ENCODE measurements at places on chromosomes 7 and 10.

DNA sequence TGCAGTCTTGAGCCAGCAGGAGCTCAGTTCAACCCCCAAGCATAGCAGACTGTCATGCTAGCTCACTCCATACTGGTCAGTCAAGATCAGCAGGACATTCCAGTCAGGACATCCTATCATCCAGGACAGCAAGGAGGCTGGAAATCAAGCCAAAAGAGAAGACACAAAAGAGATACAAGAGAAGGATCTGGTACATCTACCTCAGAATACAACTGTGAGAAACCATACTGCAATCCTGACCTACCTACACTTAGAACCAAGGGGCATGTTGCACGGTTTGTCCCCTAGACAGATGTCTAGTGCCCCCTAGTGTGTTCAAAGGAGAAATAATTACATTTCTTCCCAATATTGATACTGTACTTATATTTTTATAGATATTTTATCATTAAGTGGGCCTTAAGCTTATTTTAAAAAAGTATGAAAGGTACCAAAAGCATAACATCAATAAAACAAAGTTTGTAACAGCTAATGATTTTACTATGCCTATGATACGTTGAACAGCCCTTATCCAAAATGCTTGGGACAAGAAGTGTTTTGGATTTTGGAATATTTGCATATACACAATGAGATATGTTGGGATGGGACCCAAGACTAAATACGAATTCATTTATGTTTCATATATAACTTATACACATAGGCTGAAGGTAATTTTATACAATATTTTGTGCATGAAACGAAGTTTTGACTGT is 26.7 kb downstream of the ERCC6 start:
- no peak for DNase-seq

- DNase-seq, result no peak
These were observed 6.0 kb upstream of the MNX1 start for GRCh38 chr7:157016352-157017041.

DNA sequence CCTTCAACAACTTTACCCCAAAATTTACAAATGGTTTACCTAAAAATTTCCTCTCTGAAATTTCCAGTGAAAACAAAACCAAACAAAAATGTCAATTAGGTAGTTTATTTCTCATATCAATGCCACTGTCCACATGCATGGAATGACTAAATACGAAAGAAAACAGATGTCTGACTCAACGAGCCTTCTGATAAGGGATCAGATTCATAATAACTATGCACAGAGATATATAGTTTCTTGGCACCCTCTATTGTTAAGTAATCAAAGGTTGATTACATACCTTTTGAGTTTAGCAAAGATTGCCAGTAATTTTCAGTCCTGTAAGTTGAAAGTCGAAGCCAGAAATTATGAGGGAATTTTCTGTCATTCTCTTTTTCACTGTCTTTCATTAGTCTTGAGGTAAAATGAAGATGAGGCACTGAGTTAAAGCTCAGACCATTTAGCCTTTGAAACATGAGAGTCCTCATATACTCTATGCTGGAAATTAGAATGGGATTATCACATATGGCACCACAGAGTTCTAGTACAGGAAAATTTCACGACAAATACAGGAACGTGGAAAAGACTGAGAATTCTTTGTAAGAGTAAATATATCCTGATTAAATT is 519.1 kb upstream of the ANKRD30A start:
- DNase-seq, result no peak

- no peak for DNase-seq
These were observed 66.7 kb downstream of the PTEN start for GRCh38 chr10:87930141-87930540.

DNA sequence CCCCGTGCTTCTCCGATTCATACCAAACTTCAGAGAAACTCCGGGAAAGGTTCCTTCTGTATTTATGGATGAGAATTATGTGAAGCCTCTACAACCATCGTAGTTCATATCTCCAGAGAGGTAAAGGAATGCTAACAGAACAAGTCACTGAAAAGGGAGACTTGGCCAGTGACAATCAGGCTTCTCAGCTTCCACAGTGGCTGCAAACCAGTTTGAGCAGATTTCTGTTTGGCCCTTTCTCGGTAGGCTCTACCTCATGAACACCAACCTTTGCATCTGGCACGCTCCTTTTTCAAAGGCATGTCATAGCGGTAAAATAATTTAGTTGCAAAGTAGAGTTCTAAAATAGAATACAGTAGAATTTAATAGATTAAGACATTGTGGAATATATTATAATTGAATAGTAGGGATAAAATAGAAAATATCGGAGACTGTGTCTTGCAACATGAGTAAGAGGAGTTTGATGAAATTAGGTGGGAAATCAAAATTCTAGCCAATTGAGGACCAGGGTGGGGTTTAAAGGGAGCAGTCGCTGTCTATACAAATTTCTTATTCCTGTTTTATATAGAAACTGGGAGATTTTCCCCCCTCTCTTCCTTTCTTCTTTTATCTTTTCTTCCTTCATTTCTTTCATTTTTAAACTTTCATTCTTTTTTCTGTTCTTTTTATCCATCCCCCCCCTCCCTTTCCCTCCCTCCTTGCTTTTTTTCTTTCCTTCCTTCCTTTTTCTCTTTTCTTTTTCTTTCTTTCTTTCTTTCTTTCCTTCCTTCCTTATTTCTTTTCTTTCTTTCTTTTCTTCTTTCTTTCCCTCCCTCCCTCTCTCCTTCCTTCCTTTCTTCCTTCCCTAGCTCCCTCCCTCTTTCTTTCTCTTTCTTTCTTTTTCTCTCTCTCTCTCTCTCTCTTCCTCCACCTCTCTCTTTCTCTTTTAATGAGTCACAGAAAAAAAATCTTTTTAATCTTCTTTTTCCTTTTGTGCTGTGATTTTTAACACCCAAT is 161.5 kb upstream of the KLF6 start:
- DNase-seq, result no peak

- no peak for DNase-seq
These were observed 85.5 kb downstream of the SLC25A13 start for GRCh38 chr7:96236198-96237039.

DNA sequence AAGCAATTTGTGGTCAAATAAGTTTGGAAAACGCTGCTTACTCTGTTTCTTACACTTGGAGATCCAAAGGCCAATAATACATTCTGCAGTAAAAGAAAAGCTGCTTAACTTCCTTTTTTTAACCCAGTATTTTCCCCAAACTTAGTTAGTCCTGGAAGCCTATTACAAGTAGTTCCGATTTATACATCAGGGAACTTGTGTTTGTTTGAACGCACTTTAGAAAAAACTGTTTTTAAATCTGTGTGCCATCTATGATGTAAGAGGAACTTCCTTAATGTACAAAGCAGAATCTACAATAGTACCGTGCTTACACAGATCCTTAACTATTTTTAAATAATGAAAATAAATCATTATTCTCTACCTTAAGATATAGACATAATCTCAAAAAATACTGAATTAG is 23.0 kb downstream of the SFR1 start:
- DNase-seq, result no peak

DNA sequence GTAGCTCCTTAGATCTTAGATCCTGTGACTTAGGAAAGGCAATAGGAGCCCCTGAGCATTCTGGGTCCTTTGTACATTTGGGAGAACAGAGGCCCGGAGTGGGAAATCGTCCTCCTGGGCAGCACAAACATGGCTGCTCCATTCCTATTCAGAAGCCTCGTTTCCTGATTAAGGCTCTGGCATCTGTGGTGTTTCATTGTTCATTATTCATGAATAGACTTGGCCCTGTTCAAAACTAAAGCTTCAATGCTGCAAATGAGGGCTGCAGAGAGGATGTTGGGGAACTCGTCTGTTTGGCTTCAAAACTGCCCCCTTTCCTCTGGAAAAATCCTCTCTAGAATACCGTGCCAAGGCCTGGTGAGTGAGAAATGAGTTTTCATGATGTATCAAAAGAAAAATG is 3.4 kb upstream of the HTRA1 start:
- DNase-seq, result no peak

DNA sequence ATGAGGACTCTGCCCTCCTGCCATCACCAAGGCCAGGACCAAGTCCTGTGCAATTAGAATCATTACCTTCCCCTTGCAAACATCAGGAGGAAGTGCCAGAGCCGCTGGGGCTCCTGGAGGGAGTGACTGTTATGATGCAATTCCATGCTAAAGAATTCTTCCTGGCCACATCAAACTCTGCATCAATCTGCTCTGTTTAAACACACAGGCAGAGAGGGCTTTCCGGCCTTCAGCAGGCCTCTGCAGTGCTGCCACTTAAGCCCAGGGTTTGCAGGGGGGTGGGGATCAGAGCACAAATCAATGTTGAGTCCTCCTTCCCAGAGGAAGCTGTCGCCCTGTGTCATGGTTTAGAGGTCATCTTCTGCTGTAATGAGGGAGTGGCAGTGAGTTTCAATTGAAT is 58.1 kb downstream of the CTBP2 start:
- no peak for DNase-seq

DNA sequence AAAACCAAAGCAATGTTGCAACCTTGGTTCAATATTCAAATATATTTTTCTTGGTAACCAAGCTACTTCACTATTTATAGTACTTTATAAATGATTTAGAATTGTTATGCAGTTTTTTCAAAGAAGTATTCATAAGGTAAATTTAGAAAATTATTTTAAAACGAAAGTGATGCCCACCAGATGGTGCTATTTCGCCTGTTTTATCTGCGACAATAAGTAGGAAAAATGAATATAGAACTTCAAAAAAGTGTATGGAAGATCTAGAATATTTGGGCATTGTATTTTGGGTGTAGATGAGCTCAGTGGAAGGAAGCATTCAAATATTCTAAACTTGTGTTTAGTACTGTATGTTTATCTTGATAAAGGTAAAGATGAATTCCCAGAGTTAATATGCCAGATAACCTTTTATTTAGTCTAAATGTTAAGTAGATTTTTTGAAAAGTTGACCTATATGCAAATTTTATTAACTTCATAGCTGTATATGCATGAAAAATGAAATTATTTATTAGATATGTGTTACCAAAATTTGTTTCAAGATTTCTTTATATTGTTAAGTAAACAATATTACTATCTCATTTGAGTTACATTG is 93.2 kb downstream of the ADK start:
- DNase-seq, result no peak

DNA sequence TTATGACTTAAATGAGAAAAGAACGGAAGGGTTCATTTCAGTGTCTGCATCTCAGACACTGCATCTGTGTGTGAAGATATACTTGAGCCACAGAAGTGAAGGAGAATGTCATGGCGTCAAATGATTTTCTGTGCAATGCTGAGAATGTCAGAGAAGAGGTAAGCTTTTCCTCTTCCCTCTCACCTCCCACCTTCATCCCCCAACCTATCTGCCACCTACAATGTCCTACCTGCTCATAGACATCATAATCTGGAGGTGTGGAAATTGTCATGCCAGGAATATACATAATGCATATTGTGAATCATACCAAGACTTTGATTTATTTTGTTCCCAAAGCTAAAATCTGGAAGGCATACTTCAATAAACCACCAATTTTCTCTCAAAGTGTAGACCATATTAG is 53.7 kb downstream of the CTTNBP2 start:
- DNase-seq, result no peak

DNA sequence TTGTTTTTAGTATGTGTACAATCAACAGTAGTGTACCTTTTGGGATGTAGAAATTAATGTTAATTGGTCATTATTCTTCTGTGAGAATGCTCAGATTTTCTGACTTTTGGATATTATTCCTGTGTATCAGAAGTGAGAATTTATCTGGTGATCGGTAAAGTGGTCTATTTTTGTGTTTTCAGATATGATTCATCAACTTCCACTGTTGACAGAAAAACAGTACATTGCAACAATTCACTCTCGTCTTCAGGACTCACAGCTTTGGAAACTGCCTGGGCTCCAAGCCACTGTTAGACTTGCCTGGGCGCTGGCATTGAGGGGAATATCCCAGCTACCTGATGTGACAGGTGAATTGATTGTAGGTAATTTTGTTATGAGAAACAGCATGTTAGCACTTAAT is 20.9 kb downstream of the NUP205 start:
- no peak for DNase-seq

- DNase-seq, result no peak
These were observed 2.9 kb upstream of the CAV2 start for GRCh38 chr7:116496653-116497052.

DNA sequence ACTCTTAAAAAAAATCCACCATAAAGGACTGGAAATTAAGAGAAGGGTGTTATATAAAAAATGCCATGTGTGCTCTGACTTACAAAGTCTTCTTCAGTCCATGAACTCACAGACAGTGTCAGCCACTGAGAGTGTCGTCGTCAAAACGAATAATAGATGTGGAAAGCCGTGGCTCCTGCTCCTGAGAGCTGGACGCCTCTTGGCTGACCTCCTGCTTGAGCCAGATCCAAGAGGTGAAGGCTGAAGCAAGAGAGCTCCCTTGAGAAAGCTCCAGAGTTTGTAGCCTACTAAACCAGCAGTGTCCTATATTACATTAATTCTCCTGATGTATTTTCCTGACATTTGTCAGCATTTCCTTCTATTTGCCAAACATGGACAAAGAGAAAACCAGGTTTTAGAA is 234.3 kb upstream of the C7orf33 start:
- DNase-seq, result no peak

GRCh38 chr7:10685040-10685439 is 288.6 kb upstream of the PHF14 start:
- no peak for DNase-seq

GRCh38 chr10:32437334-32437733 is 8.6 kb upstream of the CCDC7 start:
- DNase-seq, result no peak

DNA sequence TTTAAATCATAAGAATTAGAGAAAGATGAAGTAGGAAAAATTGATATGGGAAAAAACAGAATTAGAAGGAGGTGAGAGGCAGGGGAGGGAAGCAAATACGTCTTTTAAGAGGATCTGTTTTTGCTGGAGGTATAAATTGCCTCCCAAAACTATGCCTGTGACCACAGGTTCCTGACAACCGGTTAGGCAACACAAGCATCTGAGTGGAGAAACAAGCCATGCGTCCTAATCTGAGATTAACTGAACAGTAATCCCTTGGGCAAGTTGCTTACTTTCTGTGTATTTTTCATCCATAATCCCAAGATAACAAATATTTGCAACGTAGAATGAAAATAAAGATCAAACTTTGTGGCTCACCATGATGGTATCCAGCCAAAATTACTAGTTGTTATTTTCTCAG is 149.2 kb downstream of the C1GALT1 start:
- DNase-seq, result no peak

GRCh38 chr10:95810198-95810976 is 54.4 kb downstream of the ENTPD1 start:
- no peak for DNase-seq
